ENCODE measurements at places on chromosomes 3 and 15. TPM values are rescaled to one million over a fixed set of nuclear protein-coding genes. Genes with fewer than 3 reads are reported as not detected.

- H3K27me3 ChIP-seq = no peaks in the 10 kb centered on the region
- no peak overlapping the region for H3K27ac ChIP-seq
- no peak for DNase-seq
- H3K4me3 ChIP-seq = no peak overlapping the region
Observed at GRCh38 chr3:125695688-125696087, 100.4 kb upstream of the OSBPL11 start.

SORD gene
- total RNA-seq = 85.8 TPM

- H3K27ac ChIP-seq = peak overlapping the region; percentile 61
- no peaks in the 10 kb centered on the region for H3K27me3 ChIP-seq
- no peak overlapping the region for H3K4me3 ChIP-seq
- peak; percentile 18 for DNase-seq
Observed at GRCh38 chr15:94745371-94745770, 514.0 kb downstream of the MCTP2 start.

MORC1 gene
- total RNA-seq = not detected

- peaks cover 5% of the 10 kb centered on the region for H3K36me3 ChIP-seq
- H3K4me3 ChIP-seq = no peak overlapping the region
- DNase-seq = peak; percentile 68
- H3K27ac ChIP-seq = no peak overlapping the region
Observed at GRCh38 chr15:41904541-41905005, 10.7 kb upstream of the SPTBN5 start.
